Left ventricle myocardium inferior (tissue), 1 donor: ENCODE measurements at places on chromosomes 7 and 10.
A peak's percentile ranks its signal among the peaks of the same experiment; 100 is the strongest.

DNA sequence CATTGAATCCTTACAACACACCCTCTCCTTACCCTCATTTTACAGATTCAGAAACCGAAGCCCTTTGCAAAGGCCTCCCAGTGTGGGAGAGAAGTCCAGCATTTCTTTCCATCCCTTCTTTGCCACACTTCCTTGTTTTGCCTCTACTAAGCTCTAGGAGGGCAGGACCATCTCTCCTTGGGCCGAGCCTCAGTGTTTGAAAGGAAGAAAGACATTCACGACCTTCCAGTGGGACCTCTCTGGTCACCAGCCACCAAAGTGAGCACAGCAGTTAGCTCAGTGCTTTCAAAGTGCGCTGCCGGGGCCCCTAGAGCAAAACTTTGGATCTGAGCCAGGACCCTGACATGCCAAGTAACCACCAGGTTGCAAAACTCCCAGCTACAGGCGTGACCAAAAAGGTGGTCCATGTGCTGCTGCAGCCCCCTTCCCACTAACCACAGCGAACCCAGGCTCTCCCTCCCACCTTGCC is 12.4 kb downstream of the CTBP2 start:
- peaks cover 100% of the 10 kb centered on the region for H3K4me1 ChIP-seq
- no peaks in the 10 kb centered on the region for H3K27me3 ChIP-seq
- H3K27ac ChIP-seq: peak overlapping the region; percentile 71
- H3K4me3 ChIP-seq: no peak overlapping the region
- no peak for DNase-seq

DNA sequence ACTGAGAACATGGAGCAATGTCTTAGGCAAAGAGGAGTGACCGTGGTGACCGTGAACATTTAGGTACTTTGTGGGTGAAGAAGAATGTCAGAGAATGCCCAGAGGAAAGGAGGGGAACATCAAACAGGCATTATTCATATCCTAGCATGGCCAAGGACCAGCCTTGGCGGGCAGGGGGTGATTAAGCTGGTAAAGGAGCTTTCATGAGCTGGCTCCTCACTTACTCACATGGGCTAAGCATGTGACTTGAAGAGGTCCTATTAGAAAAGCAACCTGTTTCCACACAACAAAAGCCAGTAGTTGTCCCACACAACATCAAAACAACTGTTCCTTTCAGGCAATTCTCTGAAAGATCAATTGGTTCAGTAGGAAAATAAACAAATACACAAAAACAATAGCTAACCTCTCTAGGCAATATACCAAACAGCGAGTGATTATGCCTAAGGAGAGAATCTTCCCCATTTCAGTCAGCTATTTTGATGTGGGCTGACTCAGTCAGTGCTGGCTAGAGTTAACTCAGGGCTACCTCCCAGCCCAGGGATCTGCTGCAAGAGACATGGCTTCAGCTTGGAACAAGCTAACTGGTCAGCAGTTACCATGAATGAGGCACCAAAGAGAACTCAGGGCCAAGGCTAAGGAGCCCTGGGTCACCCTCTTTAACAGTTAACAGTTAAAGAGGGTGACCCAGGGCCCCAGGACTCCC is 283.5 kb downstream of the ARHGAP12 start:
- no peaks in the 10 kb centered on the region for H3K36me3 ChIP-seq
- no peak for DNase-seq
- no peak overlapping the region for H3K27ac ChIP-seq
- H3K4me1 ChIP-seq: peaks cover 18% of the 10 kb centered on the region
- H3K4me3 ChIP-seq: no peak overlapping the region

DNA sequence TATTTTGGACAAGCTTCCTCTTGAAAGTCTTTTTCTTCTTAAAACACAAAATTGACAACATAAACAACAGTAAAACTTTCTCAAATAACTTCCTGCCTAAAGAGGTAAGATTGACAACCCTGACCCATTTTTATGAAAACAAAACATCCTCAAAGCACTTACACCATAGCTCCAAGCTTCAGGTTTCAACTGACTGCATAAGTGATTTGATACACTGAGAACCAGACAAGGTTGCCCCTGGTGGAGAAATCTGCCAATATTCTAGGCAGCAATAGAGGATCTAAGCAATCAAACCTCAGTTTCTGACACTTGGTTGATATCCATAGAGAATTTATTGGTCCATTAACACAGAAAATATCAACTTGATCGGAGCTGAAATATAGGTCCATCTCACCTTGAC is 147.8 kb downstream of the ELAPOR2 start:
- no peak for DNase-seq
- H3K27ac ChIP-seq: no peak overlapping the region
- H3K4me3 ChIP-seq: no peak overlapping the region

- no peak for DNase-seq
- H3K4me3 ChIP-seq: no peak overlapping the region
- no peaks in the 10 kb centered on the region for H3K4me1 ChIP-seq
- no peaks in the 10 kb centered on the region for H3K27me3 ChIP-seq
- H3K36me3 ChIP-seq: peaks cover 6% of the 10 kb centered on the region
Observed at GRCh38 chr10:17599089-17599488, 18.1 kb downstream of the HACD1 start.

DNA sequence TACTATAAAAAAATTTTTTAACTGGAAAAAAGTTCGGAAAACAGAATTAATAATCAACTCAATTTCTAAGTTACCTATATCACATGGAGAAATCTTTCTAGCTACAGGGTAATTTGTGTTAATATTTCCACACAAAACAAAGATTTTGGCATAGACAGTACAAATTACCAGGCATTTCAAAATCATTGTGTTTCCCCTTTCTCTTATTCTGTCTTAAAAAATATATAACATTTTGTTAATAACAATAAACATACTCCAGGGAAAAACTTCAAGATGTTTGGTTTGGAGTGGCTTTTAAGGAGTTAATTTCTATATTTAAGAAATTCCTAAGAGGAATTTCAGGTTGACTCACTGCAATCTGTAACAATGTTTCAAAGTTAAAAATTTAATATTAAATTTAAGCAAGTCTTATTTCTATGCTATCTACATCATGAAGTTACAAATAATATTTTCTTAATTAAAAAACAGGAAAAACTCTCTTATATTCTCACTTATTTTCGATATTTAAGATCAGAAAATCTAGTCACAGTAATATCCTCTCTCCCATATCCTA is 132.6 kb downstream of the NRBF2 start:
- H3K36me3 ChIP-seq: peaks cover 5% of the 10 kb centered on the region
- H3K4me3 ChIP-seq: peak overlapping the region; percentile 66
- peak overlapping the region; percentile 89 for H3K27ac ChIP-seq
- no peaks in the 10 kb centered on the region for H3K27me3 ChIP-seq

DNA sequence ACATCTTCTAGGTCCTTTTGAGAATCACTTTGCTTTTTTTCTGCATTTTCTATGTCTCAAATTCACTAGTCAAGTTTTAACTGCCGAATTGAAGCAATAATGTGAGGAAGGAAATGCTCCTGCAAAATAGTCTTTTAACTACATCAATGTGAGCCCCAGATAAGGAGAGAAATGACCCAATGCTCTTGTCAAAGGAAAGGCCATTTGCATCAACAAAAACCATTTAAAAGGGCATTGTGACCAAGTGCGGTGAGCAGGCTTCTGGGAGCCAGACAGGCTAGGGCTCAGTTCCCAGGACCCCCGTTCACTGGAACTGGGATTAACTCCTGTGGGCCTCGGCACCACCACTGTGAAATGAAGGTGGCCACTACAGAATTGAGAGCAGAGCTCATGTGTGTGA is 127.9 kb upstream of the EEPD1 start:
- H3K27me3 ChIP-seq: no peaks in the 10 kb centered on the region
- DNase-seq: no peak
- no peak overlapping the region for H3K4me3 ChIP-seq
- no peak overlapping the region for H3K27ac ChIP-seq
- peaks cover 15% of the 10 kb centered on the region for H3K4me1 ChIP-seq

- no peak for DNase-seq
- peak overlapping the region; percentile 21 for H3K4me3 ChIP-seq
Observed at GRCh38 chr10:59872892-59873463, 33.4 kb downstream of the CCDC6 start.
